ENCODE measurements at places on chromosomes 1 and 21.

DNA sequence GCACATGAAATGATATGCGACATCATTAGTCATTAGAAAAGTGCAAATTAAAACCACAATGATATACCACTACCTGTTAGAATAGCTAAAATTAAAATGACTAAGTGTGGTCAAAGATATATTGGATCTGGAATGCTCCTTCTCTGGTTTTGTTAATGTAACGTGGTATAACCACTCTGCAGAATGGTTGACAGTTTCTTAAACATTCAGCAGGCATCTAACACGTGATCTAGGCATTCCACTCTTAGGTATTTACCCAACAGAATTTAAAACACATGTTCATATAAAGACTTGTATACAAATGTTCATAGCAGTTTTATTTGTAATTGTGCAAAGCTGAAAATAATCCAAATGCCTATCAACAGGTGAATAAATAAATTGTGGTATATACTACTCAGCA lies 165.0 kb upstream of the PLXNA2 start:
- DNase-seq: peak; percentile 45

DNA sequence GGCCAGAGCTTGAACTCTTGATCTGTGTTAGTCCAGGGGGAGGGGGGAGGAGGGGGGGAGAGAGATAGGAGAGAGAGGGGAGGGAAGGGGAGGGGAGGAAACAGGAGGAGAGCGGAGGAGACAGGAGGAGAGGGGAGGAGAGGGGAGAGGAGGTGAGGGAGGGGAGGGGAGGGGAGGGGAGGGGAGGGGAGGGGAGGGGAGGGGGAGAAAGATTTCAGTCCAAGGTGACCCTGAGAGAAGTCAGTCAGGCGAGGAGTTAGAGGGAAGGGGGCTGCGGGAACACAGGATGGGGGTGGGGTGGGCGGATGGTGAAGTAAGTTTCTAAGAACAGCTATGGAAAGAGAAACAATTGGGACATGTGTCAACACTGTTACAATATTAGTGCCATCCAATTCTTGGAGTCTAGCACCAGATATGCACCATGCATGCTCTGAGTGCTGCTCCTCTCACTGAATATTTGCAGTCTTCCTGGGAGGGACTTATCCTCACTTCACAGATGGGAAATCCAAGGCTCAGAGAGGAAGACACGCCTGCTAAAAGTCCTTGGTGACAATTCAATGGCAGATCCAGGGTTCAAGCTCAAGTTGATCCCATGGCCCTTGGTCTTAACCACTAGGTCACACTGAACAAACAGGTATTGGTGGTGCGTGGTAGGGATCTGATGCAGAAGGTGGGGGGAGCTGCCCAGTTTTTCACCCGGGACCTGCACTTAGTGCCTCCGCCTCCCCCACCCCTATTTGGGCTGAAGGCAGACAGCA lies 42.5 kb upstream of the ECE1 start:
- no peak for DNase-seq

DNA sequence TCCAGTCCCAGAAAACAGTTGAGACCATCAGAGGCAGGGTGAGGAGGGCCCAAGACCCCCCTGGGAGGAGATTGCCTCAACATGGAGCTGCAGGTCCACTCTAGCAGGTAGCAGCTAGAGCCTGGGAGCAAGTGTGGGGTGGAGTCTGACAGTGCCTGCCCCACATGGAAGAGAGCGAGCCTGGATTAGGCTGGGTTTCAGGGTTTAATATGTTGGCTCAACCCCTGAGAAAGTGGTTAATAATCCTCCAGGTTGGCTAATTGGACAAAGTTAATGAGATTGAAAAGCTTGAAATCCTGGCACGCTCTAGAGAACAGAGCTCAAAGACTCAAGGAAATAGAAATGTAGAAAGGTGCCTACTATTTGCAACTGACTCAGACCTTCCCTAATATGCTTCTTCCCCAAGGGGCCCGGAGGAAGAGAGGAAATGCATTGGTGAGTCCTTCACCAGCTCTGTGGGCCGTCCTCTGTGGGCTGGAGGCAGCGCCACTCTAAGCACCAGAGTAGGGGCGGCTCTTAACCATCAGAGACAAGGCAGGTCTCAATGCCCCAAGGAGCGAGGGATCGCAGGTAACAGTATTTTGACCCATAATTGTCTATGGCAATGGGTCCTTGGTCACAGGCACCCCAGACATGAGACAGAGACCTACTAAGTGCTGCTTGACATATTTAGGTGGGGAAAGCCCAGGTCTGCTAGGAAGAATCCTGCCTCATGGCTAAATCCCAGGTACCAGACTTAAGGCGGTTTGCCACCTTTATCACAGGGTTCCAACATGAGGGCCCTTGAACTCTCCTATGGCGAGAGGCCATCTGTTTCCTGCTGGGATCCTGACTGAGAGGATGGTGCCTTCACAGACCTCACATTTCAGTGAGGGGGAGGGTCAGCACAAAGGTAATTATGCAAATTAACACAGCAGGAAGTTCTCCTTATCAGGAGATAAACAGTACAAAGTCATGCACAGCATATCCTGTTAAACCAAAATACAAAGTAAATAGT lies 33.8 kb downstream of the RSPH1 start:
- DNase-seq: no peak

DNA sequence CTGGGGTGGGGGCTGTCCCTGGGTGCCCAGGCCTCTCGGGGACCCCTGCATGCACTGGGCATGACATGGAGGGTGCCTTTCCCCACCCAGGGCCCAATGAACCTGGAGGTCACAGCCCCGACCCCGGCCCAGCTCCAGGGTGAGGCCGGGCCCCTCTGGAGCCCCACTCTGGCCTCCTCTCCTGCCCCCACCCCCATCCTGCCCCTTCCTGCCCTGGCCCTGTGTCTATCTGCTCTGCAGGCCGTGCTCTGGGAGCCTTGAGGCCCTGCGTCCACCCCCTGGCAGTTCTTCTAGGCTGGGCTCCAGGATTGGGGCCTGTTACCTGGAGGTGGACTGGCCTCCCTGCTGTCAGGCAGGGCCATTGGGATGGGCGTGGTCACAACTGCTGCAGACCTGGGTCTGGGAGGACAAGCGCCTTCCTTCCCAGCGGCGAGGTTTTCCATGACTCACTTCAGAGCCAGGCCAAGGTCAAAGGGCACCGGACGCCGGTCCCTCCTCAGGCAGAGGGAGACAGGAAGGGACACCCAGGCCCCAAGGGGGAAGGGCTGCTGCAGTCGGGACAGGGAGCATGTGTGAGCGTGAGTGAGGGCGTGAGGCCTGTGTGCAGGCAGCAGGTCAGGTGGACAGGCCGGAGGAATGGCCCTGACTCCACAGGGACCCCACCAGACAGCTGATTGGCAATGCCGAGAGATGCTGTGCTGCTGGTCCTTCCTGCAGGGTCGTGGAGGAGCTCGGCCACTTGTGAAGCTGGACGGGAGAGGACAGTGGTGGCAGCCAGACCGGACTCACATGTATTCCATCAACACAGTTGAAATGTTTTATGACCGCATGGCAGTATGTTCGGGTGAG lies 31.1 kb upstream of the POFUT2 start:
- no peak for DNase-seq

- no peak for DNase-seq
These were observed 134.3 kb downstream of the IGSF21 start for GRCh38 chr1:18241891-18242290.

DNA sequence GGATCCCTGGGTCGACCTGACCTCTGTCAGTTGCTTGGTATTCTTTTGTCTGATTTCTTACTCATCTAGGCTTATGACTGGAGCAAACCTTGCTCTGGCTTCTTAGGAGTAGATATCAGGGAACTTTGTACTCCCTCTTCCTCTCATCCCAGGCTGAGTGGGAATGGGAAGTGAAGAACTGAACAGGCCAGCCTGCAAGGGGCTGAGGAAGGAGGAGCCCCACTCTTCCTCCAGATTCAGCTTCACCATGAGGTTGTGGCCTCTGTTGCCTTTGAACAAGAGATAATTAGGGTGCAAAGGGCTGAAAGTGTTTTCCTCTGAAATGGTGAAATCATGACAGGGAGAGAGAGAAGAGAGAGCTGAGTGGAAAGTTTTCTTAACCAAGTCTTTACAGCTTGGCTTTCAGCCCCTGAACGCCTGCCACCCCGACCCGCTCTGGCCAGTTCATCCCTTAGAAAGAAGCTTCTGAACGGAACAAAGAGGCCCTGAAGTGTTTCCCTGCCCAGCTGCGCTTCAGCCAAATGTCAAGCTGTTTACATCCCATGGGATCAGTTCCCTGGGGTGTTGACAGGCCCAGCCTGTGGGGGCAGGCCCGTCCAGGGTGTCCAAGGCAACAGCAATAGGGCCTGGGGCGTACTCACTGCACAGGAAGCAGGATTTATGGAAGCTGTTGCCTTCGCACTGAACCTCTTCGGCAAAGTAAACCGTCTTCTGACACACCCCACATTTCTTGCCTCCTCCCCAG lies 11.2 kb downstream of the CSRP1 start:
- DNase-seq: no peak

- DNase-seq: no peak
These were observed 295.2 kb downstream of the LRRC7 start for GRCh38 chr1:69862906-69863305.

DNA sequence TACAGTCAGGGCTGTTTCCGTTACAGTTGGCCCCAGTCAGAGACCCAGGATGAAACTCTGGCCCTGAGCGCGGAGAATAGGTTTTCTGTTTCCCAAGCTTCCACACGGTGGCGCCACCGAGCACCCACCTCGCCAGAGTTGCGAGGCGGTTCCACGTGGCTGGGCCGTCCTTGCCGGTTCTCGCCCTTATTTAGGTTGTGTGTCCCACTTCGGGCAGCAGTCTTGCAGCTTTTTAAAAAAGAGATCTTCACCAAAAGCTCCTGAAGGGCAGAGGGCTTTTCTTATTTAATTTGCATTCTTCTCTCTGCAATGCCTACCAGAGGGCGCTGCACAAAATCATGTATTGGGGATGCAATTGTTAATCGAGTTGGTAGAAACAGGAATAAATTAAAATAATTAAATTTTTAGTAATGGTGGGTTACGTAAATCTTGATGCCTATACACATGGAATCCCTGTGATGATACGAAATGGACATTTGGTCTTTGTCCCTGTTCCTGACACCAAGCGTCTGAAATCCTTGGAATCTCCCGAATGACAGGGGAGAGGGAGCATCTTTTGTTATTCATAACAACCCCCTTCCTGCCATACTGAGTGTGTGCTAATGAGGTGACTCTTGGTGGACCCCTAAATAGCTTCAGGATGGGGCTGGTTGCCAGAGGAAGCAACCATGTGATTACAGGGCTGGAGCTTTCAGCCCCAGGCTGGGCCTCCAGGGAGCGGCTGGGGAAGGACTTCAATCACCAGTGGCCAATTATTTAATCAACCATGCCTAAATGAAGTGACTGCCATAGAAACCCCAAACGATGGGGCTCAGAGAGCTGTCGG lies 5.6 kb upstream of the S100A7 start:
- peak; percentile 29 for DNase-seq

DNA sequence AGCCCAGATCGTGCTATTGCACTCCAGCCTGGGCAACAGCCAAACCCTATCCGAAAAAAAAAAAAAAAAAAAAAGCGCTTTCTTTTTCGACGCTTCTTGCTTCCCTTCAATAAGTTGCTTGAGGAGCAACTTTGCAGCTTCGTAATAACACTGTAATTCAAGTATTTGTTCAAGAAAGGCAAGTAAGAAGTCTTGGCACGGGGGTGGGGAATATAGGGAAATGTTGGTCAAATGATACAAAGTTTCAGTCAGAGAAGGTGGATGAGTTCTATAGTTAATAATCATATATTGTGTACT lies 871 bp upstream of the PSMA5 start:
- no peak for DNase-seq

GRCh38 chr1:215651867-215652266 lies 84.8 kb downstream of the KCTD3 start:
- DNase-seq: no peak

DNA sequence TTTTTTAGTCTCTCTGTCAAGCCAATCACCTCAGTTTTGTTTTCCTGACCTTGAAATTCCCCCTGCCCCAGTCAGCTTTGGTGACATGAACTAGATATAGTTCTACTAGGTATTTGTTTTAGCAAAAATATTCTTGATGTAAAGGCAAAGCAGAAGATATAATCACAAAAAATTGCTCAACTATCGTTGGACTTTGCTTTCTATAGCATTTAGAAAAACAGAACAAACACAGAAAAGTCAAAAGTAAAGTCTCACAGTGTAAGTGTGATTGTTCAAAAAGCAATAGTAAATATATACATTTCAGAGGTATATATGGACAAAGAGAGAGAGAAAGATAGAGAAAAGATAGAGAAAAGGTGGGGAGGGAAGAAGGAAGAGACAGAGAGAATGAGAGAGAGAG lies 305.9 kb downstream of the ADGRL2 start:
- no peak for DNase-seq

DNA sequence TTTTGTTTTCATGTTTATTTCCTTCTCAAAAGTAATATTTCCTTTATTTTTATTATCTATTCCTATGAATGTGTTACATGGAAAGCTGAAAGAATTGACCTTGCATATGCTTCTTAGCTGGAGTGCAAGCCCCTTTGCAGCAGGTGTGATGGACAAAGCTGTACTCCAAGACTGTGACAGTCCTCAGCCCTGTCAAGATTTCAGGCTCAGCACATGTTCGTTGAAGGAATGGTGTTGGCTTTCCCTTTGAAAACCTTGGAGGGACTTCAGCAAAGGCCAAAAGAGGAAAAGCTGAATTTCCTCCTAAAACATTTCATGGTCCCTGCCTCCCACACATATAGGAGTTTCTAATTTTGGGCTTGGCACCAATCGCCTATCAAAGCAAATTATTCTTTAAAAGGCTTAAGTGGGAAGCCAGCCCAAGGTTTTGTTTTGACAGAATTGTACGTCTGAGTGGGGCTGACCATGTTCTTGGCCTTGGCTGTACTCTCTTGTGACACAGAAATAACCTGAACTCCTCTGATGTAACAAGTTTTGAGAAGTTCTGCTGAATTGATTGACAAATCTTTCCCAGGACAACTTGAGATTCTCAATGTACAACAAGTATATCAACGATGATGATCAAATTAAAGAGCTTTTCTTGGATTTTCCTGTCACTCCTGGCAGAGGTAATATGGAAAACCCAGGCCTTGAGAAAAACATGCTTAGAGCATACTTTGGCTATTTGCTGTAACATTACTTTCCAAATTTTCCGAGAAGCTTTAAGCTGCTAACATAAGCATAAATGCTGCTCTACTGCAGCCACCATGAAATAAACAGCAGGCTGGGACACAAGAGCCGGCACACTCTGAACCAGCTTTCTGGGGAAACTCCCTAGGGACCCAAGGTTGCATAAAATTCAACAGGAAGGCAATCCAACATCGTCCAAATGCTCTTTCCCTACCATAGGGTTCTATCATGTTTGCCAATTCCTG lies 135.7 kb upstream of the ZNF648 start:
- DNase-seq: no peak

DNA sequence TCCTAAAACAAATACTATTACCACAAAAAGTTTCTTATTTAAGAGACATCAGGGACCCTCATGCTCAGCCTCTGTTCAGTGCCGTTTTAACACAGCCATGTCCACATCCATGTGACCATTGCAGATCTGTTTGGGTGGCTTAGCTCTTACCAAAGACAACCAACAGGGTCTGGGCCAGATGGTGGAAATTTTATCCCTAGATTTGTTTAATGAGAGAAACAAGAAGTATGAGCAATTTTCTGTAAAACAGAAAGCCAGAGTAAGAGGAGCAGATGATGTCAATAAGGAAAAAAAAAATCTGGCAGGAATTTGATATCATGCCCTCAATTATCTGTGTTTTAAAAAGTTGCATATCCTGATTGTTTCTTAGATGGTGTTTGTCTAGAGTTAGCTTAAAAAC lies 299.9 kb downstream of the TM2D1 start:
- no peak for DNase-seq

GRCh38 chr1:6336776-6337622 lies 56.6 kb downstream of the ACOT7 start:
- no peak for DNase-seq

All from fibroblast of skin of abdomen (primary cell).